Activated CD4-positive, alpha-beta T cell treated with anti-CD3 and anti-CD28 coated beads for 36 hours (primary cell): ENCODE measurements at places on chromosomes 3 and 15. TPM values are rescaled to one million over a fixed set of nuclear protein-coding genes. Genes with fewer than 3 reads are reported as not detected.

SLC22A13 gene
- total RNA-seq = 0.21 TPM

ZNF385D gene
- total RNA-seq = not detected

NMD3 gene
- 49.6 TPM for total RNA-seq

HHLA2 gene
- 0.70 TPM for total RNA-seq

- H3K4me1 ChIP-seq = peaks cover 7% of the 10 kb centered on the region
- no peak overlapping the region for H3K27ac ChIP-seq
- peak; percentile 29 for DNase-seq
- H3K36me3 ChIP-seq = no peaks in the 10 kb centered on the region
These were observed 77.8 kb downstream of the IL20RB start for GRCh38 chr3:137035631-137036030.

DNA sequence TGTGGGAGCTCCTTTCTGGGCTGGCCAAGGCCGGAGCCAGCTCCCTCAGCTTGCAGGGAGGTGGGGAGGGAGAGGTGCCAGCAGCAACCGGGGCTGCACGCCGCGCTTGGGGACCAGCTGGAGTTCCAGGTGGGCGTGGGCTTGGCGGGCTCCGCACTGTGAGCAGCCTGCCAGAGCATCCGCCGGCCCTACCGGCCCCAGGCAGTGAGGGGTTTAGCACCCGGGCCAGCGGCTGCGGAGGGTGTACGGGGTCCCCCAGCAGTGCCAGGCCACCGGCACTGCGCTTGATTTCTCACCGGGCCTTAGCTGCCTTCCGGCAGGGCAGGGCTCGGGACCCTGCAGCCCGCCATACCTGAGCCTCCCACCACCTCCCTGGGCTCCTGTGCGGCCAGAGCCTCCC lies 651.0 kb upstream of the ARPP21 start:
- H3K36me3 ChIP-seq = no peaks in the 10 kb centered on the region
- peaks cover 2% of the 10 kb centered on the region for H3K27me3 ChIP-seq
- no peak for DNase-seq
- H3K4me3 ChIP-seq = no peak overlapping the region
- no peaks in the 10 kb centered on the region for H3K4me1 ChIP-seq

DNA sequence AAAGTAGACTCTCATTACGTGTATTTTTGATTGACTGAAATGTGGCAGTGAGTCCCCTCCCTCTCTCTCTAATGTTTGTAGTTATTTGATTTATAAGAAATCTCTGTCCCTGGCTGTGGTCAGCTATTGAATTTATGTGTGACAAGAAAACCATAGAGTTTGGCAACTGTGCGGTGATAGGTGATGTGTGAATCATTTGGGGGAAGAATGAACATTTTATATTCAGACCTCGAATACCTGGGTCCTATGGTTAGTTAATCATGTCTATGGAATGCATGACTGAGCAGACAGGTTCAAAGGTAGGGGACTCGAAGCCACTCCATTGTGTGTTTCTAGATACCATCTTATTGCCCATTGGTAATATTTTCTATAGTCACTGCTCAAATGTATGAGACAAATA lies 712.1 kb downstream of the MECOM start:
- H3K27ac ChIP-seq = no peak overlapping the region
- no peak overlapping the region for H3K4me3 ChIP-seq
- H3K4me1 ChIP-seq = no peaks in the 10 kb centered on the region

- DNase-seq = no peak
- H3K4me3 ChIP-seq = no peak overlapping the region
- H3K4me1 ChIP-seq = peaks cover 9% of the 10 kb centered on the region
These were observed 80.8 kb downstream of the OPA1 start for GRCh38 chr3:193673845-193674244.

DNA sequence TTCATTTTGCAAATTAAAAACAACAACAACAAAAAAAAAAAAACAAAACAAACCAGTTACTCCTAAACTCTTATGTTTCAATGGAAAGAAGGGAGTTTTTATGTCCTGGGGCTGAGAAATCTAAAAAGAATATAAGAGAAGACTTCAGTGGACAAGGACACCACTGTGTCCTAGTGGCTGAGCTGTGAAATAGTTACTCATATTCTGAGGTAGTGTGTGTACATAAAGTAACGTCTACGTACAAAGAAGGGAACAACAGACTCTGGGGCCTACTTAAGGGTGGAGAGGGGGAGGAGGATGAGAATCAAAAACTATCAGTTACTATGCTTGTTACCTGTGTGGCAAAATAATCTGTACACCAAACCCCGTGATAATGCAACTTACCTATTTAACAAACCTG lies 6.0 kb upstream of the TP53BP1 start:
- H3K36me3 ChIP-seq = no peaks in the 10 kb centered on the region
- no peaks in the 10 kb centered on the region for H3K27me3 ChIP-seq
- H3K4me1 ChIP-seq = peaks cover 11% of the 10 kb centered on the region
- H3K4me3 ChIP-seq = no peak overlapping the region
- H3K27ac ChIP-seq = no peak overlapping the region

GRCh38 chr3:106288781-106289180 lies 420.0 kb upstream of the CBLB start:
- no peak overlapping the region for H3K4me3 ChIP-seq
- H3K27ac ChIP-seq = no peak overlapping the region
- DNase-seq = no peak

DNA sequence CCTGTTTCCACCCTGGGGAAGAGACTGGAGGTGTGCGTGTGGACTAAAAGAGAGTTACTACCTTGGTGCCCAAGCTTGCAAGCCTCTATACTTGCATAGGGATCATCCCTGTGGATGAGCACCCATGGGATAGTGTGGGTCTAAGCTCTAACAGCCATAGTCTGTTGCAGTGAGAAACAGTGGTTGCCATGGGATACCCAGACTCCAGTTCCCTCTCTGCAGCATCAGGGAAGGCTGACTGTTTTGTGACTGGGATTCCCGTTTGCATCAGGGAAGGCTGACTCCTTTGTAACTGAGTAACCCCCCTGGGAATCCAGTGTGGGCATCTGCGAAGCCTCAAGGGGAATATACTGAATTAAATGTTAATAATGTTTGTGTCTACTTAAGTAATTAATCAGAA lies 196.1 kb downstream of the ZNF621 start:
- H3K27ac ChIP-seq = no peak overlapping the region
- no peaks in the 10 kb centered on the region for H3K27me3 ChIP-seq
- H3K4me3 ChIP-seq = no peak overlapping the region
- H3K36me3 ChIP-seq = no peaks in the 10 kb centered on the region
- H3K4me1 ChIP-seq = no peaks in the 10 kb centered on the region

DNA sequence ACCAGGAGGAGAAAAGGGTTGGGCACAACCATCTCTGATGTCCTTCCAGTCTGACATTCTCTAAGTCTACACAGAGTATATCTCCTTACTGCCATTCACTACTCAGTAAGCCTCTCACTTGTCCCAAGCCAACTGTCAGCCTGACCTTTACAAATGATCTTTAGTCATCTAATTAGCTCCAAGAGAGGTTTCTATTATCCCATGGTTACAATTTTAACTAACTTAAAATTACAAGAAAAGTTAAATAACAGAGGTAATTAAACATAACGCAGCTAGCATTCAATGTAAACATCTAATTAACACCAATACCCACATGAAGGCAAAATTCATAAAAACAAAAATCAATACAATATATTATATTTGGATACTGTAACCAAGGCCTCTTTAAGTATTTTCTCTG lies 126.9 kb downstream of the LSAMP start:
- H3K4me3 ChIP-seq = no peak overlapping the region
- H3K4me1 ChIP-seq = no peaks in the 10 kb centered on the region
- no peaks in the 10 kb centered on the region for H3K36me3 ChIP-seq
- no peaks in the 10 kb centered on the region for H3K27me3 ChIP-seq

DNA sequence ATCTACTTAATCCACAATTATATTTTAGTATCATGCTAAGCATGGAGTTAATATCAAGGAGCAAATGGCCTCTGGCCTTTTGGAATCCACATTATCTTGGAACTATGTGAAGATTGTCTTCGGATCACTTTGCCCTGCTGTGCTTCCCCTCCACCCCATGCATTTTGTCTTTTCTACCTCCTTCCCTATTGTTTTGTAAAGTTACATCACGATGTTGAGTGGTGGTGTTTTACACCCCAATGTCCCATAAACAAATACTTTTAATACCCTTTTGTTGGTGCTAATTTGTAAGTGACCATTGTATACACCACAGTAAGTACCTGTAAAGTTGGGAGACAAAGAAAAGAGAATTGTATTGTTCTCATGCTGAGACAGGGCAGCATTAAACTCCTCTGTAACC lies 258.4 kb upstream of the ZNF717 start:
- no peak for DNase-seq
- H3K27me3 ChIP-seq = no peaks in the 10 kb centered on the region
- H3K36me3 ChIP-seq = no peaks in the 10 kb centered on the region

DNA sequence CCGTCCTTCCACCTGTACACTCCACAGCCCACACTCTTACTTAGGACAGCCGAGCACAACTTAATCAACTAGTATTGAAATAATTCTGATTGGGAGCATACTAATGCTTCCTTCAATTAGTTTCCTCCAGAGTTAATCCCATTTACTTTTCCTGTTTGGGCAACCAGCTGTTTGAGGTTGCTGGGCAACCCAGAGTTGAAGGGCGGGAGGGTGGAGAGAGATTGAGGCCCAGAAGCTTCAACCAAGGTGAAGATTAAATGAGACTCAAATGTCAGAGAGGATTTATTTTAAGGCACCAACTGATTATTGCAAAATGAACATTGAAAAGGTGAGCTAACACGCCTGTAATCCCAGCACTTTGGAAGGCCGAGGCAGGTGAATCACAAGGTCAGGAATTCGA lies 428.5 kb upstream of the SEMA6D start:
- no peak overlapping the region for H3K4me3 ChIP-seq
- no peak for DNase-seq
- no peaks in the 10 kb centered on the region for H3K36me3 ChIP-seq
- no peak overlapping the region for H3K27ac ChIP-seq
- no peaks in the 10 kb centered on the region for H3K27me3 ChIP-seq

DNA sequence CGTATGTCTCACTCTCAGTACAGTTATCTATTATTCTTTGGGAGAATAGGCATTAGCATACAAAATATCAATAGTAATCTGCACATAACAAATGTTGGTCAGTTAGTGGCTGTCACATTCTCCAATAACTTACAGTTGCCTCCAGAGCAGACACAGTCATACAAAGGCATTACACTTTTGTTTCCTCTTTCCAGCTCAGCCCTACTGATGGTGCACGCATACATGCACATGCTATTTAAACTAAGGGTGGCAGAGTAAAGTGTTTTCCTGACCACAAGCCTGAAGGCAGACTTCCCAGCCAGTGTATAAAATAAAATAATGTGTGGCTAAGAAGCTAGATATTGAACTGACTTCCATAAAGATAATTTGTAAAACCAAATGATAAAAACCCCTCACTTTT lies 47.6 kb downstream of the PHLDB2 start:
- DNase-seq = no peak
- H3K27ac ChIP-seq = no peak overlapping the region
- H3K4me1 ChIP-seq = peaks cover 3% of the 10 kb centered on the region
- H3K4me3 ChIP-seq = no peak overlapping the region
- no peaks in the 10 kb centered on the region for H3K27me3 ChIP-seq
- H3K36me3 ChIP-seq = no peaks in the 10 kb centered on the region

DNA sequence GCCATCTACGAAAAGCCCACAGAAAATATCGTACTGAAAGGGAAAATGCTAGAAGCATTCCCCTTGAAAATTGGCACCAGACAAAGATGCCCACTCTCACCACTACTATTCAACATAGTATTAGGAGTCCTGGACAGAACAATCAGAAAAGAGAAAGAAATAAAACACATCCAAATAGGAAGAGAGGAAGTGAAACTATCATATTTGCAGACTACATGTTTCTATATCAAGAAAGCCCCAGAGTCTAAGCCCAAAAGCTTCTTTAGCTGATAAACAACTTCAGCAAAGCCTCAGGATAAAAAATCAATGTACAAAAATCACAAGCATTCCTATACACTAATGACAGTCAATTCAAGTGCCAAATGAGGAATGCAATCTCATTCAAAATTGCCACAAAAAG lies 15.6 kb downstream of the OR5K3 start:
- no peaks in the 10 kb centered on the region for H3K27me3 ChIP-seq
- H3K4me3 ChIP-seq = no peak overlapping the region
- H3K36me3 ChIP-seq = no peaks in the 10 kb centered on the region

GRCh38 chr15:31257286-31257685 lies 69.3 kb upstream of the KLF13 start:
- H3K4me1 ChIP-seq = peaks cover 37% of the 10 kb centered on the region
- no peak overlapping the region for H3K27ac ChIP-seq
- no peak overlapping the region for H3K4me3 ChIP-seq
- H3K36me3 ChIP-seq = no peaks in the 10 kb centered on the region
- DNase-seq = no peak

DNA sequence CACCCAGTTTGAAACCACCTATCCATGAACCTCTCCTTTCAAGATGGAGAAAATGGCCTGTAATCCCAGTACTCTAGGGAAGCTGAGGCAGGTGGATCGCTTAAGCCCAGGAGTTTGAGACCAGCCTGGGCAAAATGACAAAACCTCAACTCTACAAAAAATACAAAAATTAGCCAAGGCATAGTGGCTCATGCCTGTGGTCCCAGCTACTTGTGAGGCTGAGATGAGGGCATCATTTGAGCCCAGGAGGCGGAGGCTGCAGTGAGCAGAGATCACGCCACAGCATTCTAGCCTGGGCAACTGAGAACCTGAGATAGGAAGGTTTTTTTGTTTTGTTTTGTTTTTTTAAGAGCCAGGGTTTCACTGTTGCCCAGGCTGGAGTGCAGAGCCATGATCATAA lies 5.4 kb downstream of the TKT start:
- peaks cover 36% of the 10 kb centered on the region for H3K36me3 ChIP-seq
- peaks cover 57% of the 10 kb centered on the region for H3K4me1 ChIP-seq

DNA sequence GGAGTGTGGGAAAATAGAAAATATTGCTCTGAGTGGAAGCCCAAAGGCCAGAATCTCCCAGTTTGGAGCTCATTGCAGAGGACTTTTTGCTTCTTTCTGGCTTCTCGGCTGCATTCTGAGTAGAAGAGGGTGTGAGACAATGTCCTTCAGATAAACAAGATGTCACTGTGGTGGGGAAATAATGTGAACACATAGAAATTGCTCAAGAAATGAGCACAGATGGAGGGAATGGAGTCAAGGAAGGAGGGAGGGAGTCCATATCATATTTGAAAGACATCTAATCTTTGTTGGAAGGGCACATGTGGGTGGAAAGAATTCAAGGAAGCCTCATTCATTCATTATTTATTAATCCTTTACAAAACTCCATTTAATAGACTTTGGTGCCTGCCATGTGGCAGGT lies 145.3 kb downstream of the FAM43A start:
- no peak for DNase-seq
- H3K4me3 ChIP-seq = no peak overlapping the region
- H3K4me1 ChIP-seq = no peaks in the 10 kb centered on the region
- H3K27ac ChIP-seq = no peak overlapping the region
- H3K36me3 ChIP-seq = no peaks in the 10 kb centered on the region

- no peak for DNase-seq
- no peaks in the 10 kb centered on the region for H3K4me1 ChIP-seq
- peaks cover 14% of the 10 kb centered on the region for H3K27me3 ChIP-seq
- H3K4me3 ChIP-seq = no peak overlapping the region
- H3K27ac ChIP-seq = no peak overlapping the region
These were observed 424.0 kb downstream of the MCTP2 start for GRCh38 chr15:94655249-94655880.
